ENCODE measurements at places on chromosomes 2 and 18. TPM values are rescaled to one million over a fixed set of nuclear protein-coding genes. Genes with fewer than 3 reads are reported as not detected.

The EXOC6B gene
- 25.9 TPM for total RNA-seq

DNA sequence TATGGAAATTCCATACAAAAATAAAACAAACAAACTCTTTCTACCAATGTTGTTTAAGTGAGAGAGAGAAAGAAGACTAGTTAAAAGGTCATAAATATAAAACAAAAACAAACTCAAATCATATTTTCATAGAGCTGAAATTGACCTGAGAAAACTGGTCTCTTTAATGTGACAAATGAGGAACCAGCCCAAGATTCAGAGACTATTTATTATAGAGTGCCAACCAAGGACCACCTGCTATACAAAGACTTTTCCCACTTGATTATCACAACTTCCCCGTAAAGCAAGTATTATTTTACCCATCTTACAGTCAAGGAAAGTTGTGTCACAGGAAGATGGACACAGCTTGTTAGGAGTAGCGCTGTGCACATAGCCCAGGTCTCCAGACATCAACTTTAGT lies 13.3 kb downstream of the ANKRD44 start:
- no peak for DNase-seq

- DNase-seq, result peak; percentile 86
Measured at GRCh38 chr2:29326926-29327325, 211.7 kb downstream of the CLIP4 start.

The IL37 gene
- not detected for total RNA-seq

The ABCG5 gene
- total RNA-seq, result not detected

DNA sequence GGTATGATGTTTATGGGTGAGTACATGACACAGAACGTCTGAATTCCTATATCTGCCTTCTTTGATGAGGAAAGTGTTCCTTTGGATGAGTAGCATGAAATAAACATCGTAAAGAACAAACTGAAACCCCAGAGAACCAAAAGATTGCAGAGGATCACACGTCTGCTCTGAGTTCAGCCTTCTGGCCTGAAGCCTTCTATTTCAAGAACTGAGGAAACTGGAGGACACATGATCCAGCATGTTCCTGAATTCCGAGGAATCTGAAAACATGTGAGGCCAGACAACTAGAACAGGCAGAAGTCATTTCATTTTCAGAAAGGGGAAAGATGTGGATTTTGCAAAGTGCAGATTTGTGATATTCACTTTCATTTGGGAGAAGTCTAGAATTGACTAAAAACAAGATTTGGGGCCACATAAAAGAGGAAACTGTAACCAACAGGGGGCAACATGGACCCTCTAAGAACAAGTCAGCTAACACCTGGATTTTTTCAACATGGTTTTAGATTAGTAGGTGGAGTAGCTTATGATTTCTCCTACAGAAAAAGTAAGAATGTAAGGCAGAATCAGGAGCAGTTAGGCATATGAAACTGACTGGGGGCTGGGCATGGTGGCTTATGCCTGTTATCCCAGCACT lies 8.3 kb downstream of the SULT6B1 start:
- DNase-seq, result no peak
